Vagina (tissue), 2 donors: ENCODE measurements at places on chromosomes 7 and 10. TPM values are rescaled to one million over a fixed set of nuclear protein-coding genes. Genes with fewer than 3 reads are reported as not detected.

DEPP1 gene
- 155 TPM for total RNA-seq

TMEM196 gene
- total RNA-seq = not detected

SEMA3A gene
- total RNA-seq = 3.4 TPM

RTKN2 gene
- total RNA-seq = 2.5 TPM

HERC4 gene
- 47.9 TPM for total RNA-seq

GIMAP6 gene
- 21.4 TPM for total RNA-seq

NOS3 gene
- total RNA-seq = 22.8 TPM

BTBD16 gene
- not detected for total RNA-seq

DNA sequence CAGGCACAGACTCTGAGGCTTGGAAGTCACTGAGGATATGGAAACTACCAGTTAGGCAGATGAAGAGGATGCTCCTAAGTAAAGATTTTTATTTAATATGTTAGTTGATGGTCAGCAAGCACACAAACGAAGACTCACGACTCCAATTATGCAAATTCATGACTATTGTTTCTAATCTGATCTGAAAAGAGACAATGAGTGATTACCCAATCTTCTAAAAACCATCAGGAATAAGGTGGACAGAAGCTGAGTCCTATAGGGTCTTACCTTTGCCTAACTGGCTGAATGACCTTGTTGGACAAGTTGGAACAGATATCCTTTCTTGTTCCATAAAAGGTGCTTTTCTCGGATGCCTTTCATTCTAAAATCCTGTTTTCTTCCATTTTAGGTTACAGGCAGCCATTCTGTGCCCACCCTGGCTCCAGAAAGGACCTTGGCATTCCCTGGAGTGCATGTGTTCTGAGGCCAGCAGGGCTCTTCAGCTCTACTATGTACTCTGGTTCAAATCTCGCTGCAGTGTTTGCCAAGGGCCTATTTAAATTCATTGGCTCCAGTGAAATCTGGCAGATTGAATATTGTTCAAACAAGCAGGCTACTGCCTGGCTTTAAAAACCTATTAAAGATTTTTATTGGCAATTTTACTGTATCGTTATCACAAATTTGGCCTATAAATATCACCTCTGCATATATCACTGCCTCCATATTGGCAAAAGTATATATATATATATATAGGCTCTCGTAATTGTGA lies 77.5 kb downstream of the SLC25A13 start:
- DNase-seq = no peak

GRCh38 chr7:88314061-88314491 lies 7.4 kb upstream of the STEAP4 start:
- DNase-seq = no peak

DNA sequence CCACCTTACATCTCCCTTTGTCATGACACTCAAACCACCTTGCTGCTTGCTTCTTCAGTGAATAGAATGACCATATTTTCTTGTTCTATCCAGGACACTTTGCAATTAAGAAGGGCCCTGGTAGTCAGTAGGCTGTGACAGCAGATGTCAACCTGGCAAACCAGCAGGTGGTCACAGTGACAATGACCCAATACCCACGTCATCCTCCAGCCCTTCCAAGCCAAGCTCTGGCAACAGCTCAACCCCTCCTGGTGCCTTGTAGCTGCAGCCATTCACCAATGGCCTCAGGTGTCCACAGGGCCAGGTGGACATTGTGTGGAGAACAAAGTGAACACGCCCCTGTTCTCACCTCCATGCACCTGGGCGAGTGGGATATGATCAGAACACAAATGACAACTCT lies 87.6 kb upstream of the MACROH2A2 start:
- no peak for DNase-seq

- no peak for DNase-seq
Observed at GRCh38 chr7:489876-490275, 29.8 kb downstream of the PDGFA start.

DNA sequence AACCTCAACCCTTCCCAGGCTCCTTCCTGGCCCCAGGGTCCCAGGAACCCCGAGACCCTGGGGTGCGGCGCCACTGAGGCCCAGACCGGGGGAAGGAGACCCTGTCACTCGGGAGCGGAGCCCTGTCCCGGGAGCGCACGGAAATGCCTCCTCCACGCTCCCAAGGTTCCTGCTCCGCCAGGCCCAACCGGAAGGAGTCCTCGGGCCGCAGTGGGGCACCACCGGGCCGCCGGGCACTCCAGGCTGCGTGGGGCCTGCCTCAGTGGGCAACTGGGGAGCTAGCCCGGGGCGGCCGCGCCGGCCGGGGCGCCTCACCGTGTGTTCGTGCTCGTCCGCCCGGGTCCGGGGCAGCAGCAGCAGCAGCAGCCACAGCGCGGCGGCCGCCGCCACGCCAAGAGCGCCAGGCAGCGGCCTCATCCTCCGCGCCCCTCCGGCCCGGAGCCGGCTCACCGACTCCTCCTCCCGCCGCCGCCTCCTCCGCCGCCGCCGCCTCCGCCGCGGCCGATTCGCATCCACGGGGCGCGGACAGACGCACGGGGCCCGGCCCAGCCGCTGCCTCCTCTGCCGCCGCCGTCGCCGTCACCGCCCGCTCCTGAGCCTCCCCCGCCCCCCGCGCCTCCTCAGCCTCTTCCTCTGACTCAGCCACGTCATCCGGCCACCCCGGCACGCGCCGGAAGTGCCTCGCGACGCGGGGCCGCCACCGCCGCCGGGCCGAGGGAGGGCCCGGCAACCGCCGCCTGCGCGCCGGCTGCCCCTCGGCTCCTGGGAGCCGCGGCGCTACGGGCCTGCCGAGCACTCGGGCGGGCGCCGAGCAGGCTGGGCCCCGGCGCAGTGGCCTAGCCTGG lies at the start of gene TM9SF3:
Gene TM9SF3, minus strand, starts transcription at position 594 of the 845 bp plus-strand sequence. Its CDS starts 177 bp downstream, at position 417.
- DNase-seq = no peak

DNA sequence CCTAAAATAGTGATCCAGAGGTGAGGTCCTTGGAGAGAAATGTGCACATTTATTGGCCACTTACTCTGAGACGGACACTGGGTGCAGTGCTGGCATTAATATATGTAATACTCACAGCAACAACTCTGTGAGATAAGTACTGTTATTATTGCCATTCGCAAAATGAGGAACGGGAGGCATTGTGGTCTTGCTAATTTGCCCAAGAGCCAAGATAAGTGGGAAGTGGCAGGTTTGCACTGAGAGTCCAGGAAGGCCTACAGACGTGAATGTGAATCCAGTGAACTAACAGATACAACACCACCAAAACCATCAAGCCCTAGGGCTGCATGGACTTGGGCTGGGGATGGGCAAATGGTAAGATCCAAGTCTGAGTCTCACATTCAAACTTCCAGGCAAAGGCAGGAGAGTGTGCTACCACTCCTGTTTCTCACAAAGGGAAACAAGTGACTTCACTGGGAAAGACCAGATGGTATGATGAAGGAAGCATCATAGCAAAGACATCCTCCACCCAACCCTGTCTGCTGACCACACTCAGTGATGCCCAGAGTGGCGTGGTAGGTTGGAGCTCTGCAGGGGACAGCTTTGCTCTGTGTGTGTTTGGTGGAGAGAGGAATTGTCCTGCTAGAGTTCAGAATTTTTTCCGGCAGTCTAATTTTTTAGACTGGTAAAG lies 19.2 kb downstream of the TMEM273 start:
- peak; percentile 64 for DNase-seq

DNA sequence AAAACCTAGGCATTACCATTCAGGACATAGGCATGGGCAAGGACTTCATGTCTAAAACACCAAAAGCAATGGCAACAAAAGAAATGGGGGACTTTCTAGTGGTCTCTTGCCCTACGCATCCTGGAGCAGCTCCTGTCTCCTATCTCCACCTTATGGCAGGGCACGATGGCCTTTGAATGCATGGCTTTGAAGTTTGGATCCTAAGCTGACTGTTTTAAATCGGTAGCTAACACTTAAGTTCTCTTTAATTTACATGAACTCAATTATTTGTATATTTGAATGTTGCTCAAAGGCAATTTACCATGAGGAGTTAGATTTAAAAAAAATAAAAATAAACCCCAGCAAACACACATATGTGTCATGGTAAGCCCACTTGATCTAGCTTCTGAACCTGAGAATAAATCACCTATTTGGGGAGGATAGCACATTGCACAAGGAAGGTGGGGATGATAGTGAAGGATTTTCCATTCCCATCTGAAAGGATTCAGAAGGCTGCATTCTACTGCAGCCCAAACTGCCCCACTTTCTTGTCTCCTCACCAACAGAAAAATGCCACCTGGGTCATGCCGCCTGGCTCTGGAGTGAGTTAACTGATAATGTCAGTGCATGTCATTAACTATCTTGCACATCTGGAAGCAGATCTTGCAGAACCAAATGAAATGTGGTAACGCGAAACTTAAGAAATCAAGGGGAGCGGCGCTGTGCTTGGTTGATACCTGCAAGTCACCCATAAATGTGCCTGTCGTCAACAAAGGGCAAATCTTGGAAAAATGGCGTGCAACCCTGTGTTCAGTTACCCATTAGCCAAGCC lies 12.4 kb downstream of the KLF6 start:
- peak; percentile 69 for DNase-seq

DNA sequence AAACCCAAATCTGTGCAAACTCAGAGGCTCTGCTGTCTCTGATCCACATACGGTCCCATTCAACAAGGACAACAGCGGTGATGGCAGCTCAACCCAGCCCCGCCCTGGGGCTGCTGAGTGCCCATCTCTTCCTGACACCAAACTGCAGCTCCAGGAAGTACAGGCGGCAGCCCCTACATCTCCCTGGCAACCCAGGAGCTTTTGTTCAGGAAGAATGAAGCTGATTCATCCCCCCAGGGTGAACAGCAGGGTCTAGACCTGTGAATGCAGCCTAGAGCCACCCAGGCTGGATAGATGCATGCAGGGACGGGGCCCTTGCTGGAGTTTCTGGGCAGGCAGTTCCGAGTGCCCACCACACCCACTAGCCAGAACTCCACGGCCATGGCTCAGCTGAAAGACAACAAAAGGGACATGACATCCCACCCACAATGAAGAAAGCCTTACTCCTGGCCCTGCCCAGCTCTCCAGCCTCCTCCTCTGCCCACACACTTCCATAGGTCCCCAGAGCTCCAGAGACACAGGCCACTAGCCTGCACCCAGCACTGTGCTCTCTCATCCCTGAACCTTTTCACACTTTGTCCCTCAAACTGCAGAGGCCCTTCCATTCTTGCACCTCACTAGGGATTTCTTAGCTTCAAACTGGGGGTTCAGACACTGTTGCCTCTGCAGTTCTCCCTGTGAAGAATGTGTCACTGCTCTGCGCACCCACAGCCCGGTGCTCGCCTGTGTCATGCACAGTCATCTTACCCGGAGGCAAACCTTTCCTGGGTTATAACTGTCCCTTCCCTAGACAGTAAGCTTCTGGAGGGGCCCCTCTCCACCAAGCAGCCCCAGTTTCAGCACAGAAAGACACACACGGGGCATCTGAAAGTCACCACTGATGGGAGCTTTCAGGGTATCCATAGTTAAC lies 99.1 kb downstream of the GRID1 start:
- no peak for DNase-seq

- DNase-seq = no peak
Observed at GRCh38 chr7:37417107-37417474, 31.6 kb downstream of the ELMO1 start.

GRCh38 chr7:77838929-77839491 lies 40.4 kb downstream of the PHTF2 start:
- no peak for DNase-seq

GRCh38 chr7:141039376-141039775 lies 24.6 kb upstream of the MRPS33 start:
- no peak for DNase-seq
